Stimulated activated CD4-positive, alpha-beta T cell treated with anti-CD3 and anti-CD28 coated beads, Interleukin-15, amount 100 ng/mL, for 24 hours (primary cell): ENCODE measurements at places on chromosomes 5 and 9.

DNA sequence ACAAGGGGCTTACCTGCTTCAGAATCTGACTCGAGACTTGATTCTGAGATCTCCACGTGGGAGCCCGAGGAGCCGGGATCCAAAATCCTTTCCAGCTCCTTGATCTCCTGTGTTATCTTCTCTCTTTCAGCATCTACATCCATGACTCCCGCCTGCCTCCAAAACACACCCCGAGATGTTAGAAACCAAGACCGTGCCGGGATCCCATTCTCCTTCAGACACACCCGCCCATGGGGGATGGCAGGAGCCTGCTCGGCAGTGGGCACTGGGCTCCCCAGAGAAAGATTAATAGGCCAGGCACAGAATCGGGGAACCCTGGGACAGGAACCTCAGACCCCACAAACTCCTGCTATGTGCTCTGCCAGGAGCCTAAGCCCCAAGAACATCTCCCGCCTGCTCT is 1.7 kb downstream of the SNAPC4 start:
- DNase-seq: no peak

GRCh38 chr5:114830114-114830513 is 339.6 kb downstream of the TRIM36 start:
- no peak for DNase-seq

DNA sequence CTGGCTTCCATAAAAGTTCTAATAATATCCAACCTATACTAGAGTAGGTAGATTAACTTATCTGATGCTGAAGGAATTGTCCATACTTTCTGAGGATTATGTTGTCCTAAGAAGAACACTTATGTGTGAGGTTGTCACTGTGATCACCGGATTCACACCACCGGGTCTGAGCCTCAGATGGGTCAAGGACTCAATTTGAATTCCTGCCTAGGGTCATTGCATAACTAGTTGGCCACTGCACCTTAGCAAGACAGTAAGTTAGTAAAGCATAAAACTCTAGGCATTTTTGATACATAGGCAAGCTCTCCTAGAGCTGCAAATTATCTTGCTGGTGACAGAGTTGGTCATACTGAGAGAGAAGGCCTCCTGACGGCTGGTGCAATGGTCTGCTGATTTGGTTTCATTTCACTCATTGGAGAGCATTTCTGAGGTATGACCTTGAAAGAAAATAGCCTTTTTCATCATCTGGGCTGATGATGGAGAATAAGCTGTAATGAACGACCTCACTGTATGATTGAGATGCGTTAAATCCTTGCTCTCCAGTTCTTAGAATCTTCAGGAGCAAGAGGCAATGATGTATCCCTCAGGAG is 72.0 kb upstream of the CKMT2 start:
- no peak for DNase-seq

- DNase-seq: no peak
Measured at GRCh38 chr5:178423901-178424809, 166.0 kb downstream of the COL23A1 start.

- DNase-seq: no peak
Measured at GRCh38 chr9:127541865-127542264, 70.2 kb upstream of the STXBP1 start.

GRCh38 chr5:91207248-91207647 is 175.9 kb downstream of the ARRDC3 start:
- DNase-seq: no peak

- DNase-seq: no peak
Measured at GRCh38 chr5:81817980-81818379, 67.1 kb upstream of the SSBP2 start.

DNA sequence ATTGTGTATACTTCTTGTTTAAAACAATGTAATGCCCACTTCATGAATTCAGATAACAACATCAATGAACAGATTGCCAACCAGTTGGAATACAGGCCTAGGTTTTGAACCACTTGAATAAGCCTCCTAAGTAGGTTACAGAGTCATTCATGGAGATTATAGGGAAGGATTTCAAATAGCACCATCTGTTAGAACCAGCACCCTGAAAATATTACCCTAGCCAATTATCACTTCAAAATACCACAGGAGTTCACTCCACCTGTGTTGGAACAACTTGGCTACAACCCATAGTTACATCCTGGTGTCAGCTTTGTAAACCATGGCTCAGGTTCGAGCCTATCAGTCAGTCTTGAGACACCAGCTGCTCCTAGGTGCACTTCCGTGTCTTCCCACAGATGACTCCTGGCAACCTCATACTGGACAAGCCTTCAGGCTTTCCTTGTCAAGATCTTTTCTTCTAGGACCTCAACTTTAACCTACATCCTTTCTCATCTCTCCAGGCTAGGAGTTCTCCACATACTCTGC is 350.0 kb downstream of the DEPDC1B start:
- DNase-seq: no peak

DNA sequence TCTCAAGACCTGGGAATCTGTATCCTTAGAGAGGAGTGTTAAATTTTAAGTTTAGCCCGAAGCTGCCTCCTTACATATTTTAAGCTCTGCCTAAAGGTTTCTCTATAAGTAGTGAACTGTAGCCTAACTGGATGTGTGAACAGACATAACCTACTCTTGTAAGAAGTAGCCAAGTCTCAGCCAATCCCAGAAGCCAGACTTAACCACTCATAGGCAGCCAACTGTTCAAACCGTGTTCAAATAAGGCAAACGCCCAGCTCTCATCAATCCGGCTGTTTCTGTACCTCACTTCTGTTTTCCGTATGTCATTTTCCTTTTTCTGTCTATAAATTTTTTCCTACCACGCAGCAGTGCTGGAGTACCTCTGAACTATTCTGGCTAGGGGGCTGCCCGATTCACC is 58.7 kb upstream of the HRH2 start:
- no peak for DNase-seq

DNA sequence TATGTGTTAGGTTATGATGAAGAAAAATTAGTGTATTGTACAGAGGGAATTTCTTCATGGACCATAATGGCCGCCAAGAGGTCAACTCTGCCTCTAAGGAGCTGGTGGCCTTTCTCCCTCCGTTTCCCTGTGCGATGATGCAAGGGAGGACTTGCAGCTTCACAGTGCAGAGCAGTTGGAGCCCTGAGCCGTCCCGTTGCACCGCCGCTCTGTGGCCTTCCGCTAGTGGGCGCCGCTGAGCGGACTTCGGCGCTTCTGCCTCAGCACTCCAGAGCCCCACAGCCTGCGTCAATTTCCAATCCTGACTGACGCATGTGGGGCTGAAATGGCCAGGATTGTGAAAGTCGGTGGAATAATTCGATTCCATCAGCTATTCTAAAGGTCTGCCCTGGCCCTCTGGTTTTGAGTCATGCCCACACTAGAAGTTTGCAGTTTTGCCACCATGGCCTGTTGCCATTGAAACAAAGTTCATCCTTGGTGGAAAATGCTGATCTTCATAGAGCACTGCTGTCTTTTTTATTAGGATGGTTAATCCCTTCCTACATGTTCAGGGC is 22.7 kb upstream of the LECT2 start:
- DNase-seq: peak; percentile 61
